ENCODE measurements at places on chromosomes 2 and 18. TPM values are rescaled to one million over a fixed set of nuclear protein-coding genes. Genes with fewer than 3 reads are reported as not detected.

DNA sequence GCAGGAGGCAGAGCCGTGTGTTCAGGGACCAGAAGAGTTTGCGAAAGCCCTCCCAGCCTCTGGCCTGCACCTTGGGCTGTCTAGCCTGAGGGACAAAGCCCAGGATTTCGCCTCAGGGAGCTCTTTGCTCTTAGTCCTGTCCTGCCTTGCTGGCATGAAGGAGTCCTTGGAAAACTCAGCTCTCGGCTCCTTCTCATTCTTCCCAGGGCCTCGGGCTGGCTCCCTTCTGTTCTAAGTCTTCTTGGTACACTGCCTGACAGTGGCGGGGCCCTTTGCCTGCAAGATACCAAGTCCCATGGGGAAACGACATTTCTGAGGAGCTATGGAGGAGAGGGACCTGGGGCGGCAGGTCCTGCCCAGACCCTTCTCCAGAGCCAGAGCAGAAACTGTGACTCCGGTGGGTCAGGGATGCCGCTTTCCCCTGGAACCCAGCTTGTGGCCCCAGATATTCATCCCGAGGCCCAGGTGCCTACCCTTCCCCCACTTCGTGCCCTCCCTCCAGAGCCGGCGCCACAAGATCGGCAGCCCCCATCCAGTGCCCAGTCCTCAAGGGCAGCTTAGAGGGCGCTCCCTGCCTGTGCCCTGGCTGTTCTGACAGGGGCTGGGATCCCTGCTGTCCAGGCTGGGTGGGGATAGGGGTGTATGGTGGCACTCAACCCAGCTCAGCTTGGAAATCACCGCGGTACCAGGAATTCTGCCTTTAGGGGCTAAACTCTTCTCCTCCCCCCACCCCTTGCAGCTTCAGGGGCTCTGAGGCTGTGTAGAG is 5.5 kb upstream of the CYP26B1 start:
- peak; percentile 50 for DNase-seq

GRCh38 chr18:48293954-48294898 is 115.0 kb downstream of the ZBTB7C start:
- DNase-seq, result no peak

DNA sequence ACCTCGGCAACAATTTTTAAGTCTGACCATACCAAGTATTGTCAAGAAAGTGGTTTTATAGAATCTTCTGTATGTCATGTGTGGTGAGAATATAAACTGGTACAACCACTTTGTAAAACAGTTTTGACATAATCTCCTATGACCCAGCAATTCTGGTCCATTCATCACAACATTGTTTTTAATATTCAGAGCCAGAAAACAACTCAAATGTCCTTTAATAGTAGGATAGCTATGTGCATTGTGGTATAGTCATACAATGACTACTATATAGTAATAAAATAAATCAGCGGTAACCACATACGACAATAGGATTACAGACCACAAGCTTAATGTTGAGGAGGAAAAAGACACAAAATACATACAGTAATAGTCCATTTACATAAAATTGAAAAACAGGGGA is 175.2 kb upstream of the SPATS2L start:
- no peak for DNase-seq

- DNase-seq, result peak; percentile 79
These were observed 89.9 kb downstream of the MAPK4 start for GRCh38 chr18:50649821-50650220.

- DNase-seq, result peak; percentile 22
These were observed 48.6 kb downstream of the ANO7 start for GRCh38 chr2:241237047-241237446.

DNA sequence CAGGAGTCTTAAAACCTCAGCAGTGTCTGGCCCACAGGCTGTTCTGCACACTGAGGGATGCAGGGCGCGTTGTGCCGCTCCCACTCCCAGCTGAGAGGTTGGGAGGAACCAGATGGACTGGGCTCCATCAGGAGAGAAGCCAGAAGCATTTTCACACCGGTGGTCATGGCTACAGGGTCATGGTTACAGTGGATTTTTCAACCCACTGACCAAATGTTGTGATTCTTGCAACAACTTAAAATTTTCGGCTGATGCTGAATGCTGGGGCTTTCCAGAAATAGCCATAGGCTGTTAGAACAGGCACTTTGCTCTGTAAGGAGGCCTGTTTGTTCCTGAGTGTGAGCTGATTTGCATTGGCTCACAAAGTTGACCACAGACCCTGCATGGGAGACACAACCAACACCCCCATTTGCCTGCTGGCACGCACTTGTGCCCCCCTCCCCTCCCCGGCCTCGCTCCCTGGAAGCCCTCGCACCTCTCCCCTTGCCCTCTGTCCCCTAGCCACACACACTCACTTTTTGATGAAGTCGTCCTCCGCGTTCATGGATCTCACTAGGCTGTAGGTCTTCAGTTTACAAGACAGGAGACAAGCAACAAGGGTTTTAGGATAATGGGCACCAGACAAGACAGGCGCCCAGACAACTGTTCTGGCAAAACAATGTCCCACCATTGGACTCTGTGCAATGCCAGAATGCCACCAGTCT is 3.4 kb downstream of the LPIN1 start:
- no peak for DNase-seq

DNA sequence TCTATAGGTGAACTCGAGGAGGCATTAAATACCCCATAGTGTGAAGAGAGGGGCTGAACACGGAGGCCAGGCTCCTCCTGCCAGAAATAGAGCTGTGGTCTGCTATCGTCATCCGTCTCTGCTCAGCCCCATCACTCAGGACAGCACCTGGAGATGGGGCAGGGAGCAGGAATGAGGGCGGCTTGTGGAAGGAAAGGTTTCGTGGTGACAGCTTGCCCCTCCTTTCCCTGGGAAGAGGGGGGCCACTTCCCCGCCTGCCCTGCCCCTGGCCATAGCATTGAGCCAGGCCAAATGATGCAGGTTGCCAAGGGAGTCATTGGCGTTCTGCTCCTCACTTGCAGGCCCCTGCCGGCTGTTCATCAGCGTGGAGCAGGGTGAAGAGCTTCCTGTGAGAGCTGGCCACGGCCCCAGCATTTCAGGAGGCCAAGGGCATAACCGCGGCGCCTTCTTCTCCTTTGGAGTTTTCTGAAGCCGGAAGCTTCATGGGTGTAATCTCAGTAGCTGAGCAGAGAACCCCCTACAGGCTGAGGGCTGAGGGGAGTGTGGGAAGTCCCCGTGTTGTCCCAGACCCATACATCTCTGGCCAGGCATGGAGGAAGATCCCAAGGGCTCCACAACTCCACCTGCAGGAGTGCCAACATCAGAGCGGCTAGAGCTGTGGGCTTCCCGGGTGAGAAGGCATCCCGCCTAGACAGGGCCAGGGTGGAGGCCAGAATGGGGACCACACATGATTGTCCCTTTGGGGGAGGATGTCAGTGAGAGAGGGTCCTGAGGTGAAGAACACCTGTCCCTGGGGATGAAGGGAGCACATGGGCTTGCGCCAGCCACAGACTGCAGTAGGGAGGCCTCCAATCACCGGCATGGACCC is 112.5 kb upstream of the GLI2 start:
- DNase-seq, result no peak

GRCh38 chr2:77954931-77955330 is 432.8 kb upstream of the LRRTM4 start:
- DNase-seq, result no peak

- DNase-seq, result no peak
These were observed 4.8 kb downstream of the CACNB4 start for GRCh38 chr2:152094014-152094413.

DNA sequence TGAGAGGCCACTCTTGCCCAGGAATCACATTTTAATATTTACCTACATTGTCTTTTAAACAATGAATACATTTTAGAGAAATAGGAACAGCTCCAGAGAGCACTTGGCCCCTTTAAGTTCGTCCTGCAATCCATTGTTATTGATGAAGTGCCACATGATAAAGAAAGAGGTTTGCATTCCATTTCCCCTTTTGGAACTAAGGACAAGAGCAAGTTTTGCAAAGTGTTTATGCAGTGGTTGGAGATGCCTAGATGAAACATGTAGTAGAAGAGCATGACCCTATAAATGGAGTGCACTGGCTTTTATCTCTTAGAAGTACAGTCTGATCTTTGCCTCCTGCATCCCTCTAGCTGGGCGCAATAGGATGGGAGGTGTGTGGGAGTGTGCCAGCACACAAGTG is 118.7 kb upstream of the CNTNAP5 start:
- no peak for DNase-seq

GRCh38 chr2:57876313-57876712 is 170.3 kb upstream of the VRK2 start:
- DNase-seq, result no peak

DNA sequence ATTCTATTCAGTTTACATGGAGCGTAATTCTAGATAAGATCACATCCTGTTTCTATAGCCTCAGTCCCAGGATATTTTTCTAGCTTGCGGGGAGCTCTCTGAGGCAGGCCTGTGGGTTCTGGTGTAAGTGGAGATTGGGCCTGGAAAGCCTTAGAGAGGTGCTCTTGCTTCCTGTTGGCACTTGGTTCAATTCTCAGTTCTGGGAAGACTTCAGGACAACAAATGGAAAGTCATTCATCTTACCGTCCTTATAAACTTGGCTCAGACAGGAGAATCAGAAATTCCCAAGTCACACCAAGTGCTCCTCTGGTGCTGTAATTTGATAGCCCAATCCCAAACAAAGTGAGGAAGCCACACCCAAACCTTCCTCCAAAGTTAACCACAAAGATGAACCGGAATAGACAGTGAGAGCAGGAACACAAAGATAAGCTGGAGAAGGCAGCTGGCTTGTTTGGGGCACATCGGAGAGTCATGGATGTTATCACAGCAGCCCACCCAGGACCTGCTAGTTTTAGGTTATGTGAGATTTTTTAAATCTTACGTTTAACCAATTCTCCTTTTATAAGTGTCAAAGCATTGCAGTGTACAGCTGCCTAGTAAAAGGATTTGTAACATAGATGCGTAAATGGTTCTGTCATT is 144.3 kb upstream of the MAP3K20 start:
- no peak for DNase-seq

- no peak for DNase-seq
These were observed 90.8 kb downstream of the GRB14 start for GRCh38 chr2:164530464-164530863.

DNA sequence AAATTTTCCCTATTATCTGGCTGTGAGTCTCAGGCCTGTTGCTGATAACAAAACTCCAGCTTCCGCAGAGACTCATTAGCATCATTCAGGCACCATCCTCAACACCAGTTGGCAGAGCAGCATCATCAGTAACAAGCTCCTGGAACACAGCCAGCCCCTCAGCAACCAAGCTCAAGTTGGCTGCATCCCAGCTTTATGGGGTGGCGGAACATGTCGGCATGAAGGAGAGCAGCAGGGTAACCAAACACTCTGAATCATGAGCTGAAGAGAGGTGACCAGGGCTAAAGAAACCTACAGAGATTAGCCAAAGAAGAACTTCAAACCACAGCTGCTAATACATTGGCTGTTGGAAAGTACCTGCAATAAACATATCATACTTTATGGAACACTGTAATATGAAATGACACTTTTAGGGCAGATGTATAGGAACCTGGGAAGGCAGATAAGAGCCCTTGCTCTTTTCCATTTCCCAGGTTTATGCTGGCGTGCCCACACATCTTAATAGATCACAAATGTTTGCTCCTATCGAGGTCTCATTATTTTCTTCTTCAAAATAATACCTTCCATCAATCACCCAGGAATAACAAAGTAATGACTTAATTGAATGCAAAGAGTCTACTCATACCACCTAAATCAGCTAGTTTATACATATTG is 63.8 kb downstream of the PDE11A start:
- DNase-seq, result no peak

DNA sequence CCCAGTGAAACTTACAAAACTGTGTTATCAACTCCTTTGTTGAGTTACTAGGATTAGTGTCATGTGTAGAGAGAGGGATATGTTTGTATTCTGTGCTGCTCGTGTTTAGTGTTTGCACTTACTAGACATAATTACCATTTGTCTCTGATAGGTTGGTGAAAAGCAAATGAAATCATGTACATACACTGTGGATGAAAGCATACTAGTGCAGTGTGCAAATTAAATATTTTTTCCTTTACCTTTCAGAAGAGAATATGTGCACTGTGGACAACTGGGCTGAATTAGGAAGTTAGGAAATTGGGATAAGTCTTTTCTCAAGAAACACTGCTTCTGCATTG is 1.2 kb downstream of the KIAA1328 start:
- no peak for DNase-seq

DNA sequence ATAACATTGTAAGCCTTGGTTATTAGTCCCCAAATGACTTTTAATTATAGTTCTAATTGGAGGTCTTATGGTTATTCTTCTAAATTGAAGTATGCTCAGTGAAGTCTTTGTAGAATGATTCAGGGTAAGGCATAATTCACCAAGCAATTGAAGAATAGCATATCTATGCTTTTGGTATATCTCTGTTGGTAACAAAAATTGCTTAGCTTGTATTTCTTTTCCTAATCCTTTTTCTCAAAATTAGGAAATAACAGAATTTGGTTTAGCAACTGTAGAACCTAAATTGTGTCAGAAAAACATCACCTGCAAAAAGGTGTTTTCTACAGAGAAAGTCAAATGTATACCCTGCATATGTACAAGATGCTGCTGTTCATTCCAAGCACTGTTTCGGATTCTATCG is 189.2 kb upstream of the EPHA4 start:
- DNase-seq, result no peak

DNA sequence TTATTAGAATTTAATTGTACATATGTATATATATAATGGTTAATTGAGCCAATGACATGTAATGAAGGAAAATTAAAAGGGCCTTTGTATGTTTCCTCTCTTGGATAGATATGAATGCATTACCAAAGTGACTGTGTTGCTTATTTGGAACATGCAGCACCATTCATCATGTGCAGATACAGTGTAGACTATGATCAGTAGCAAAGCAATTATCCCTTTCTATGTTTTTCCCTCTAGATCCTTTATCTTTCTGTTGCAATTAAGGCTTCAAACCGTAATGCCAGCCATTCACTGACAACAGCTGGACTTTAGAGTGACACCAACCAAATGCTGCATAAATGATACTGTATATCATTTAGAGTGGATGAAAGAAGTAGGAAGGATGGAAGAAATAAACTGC is 565.2 kb downstream of the NRXN1 start:
- no peak for DNase-seq

GRCh38 chr18:53994016-53994415 is 230.5 kb downstream of the MBD2 start:
- no peak for DNase-seq

Gene EML4
- 5.6 TPM for total RNA-seq

Gene ITGB1BP1
- total RNA-seq, result 93.1 TPM

Gene SERPINB3
- not detected for total RNA-seq

Gene RAB10
- 96.7 TPM for total RNA-seq

Gene NT5DC4
- total RNA-seq, result not detected

Gene RASGRP3
- 55.7 TPM for total RNA-seq

All from Right ventricle myocardium inferior (tissue), 1 donor.